ENCODE measurements at places on chromosomes 16 and 17. TPM values are rescaled to one million over a fixed set of nuclear protein-coding genes. Genes with fewer than 3 reads are reported as not detected.

The ABCC12 gene
- total RNA-seq, result not detected

The IL17C gene
- total RNA-seq, result not detected

The PLD6 gene
- total RNA-seq, result 2.4 TPM

The ATP2C2 gene
- not detected for total RNA-seq

The DPEP2 gene
- total RNA-seq, result not detected

The PYY gene
- total RNA-seq, result not detected

The CYBA gene
- total RNA-seq, result 20.8 TPM

The ACE gene
- total RNA-seq, result 30.6 TPM

The FOXF1 gene
- 0.11 TPM for total RNA-seq

The MT1H gene
- not detected for total RNA-seq

The PRR29 gene
- 0.20 TPM for total RNA-seq

The SOX15 gene
- total RNA-seq, result 0.07 TPM

The RAP1GAP2 gene
- total RNA-seq, result 7.5 TPM

The AANAT gene
- total RNA-seq, result not detected

The KRT36 gene
- not detected for total RNA-seq

Measured in pulmonary artery endothelial cell (primary cell).